Activated T-helper 9 cell treated with anti-CD3 and anti-CD28 coated beads, Interleukin-2, amount 50 U/mL, for 16 hours (primary cell): ENCODE measurements at places on chromosomes 6 and 20.

DNA sequence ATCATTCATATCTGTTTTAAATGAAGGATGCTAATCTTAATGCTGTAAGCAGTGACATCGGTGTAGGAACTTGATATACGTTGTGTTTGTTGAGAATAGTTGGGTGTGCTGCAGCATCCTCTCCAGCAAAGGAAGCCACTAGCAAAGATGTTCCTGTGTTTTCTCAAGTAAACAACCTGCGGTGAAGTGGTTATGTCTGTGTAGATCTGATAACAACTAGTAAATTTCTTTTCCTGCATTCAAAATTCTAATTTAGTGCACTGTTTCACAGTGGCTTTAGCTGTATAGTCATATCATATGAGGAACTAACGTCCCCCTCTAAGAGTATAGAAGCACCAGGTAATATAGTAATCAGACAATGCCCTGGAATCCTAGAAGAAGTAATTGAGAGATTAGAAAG lies 38.7 kb downstream of the NCOA7 start:
- DNase-seq, result no peak

- no peak for DNase-seq
Observed at GRCh38 chr20:1566701-1567100, 9.2 kb upstream of the SIRPD start.

DNA sequence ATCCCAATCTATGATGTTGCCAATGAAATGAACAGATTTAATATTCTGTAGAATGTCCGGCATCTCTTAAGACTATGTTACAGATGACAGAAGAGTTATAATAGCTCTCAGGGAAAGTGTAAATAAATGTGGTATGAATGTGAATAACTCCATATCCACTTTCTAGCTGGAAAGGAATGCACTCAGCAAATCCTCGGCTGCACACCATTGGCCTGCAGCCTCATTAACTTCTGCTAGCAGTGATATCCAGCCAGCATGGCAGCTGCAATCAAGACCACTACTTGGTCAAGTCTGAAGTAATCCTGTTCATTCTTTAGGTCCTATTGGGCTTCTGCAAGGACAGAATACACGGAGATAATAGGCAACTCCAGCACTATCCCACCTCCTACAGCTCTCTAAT lies 17.3 kb upstream of the MICA start:
- no peak for DNase-seq

GRCh38 chr6:25237579-25237978 lies 41.6 kb upstream of the CARMIL1 start:
- DNase-seq, result no peak

- DNase-seq, result no peak
Observed at GRCh38 chr6:152233547-152234320, 403.4 kb downstream of the SYNE1 start.
